Cardiac muscle cell (in vitro differentiated cells and primary cell): ENCODE measurements at places on chromosomes 6 and 20.

DNA sequence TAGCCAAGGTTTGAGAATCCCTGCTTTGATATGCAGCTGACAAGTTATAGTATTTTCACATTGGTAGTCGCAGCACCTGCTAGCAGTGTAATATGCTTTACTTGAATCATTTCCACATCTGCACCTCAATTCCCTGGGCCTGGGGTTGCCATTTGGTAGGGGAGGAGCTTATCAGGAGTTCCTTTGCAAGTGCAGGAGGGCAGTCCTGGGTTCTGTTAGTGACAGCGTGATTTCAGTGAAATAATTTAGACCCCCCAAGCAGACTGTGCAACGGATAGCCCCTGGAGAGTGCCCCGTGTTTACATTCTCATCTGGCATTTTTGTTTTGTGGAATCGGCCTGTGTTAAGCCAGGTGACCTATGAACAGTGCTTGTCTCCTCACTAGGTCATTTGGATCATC is 6.0 kb downstream of the RAB5IF start:
- DNase-seq: no peak

GRCh38 chr6:80179695-80180094 is 73.2 kb downstream of the BCKDHB start:
- DNase-seq: no peak

DNA sequence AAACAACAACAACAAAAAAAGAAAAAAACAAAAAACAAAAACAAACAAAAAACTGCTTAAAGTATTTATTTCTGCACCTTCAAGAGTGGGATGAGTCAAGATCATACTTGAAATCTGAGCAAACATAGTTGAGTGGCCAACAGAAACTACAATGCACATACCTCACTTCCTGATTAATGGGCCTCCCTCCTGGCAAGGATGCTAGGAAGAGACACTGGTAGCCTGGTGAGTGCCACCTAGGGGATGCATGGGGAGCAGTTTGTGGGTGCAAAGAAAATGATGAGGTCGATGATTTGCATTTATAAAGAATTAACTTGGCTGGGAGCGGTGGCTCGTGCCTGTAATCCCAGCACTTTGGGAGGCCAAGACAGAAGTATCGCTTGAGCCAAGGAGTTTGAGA is 808.1 kb downstream of the MAFB start:
- DNase-seq: peak; percentile 11

- peak; percentile 82 for DNase-seq
Observed at GRCh38 chr6:128209771-128210170, 308.9 kb upstream of the THEMIS start.

- no peak for DNase-seq
Observed at GRCh38 chr6:135604035-135604860, 106.7 kb upstream of the AHI1 start.

GRCh38 chr20:10565922-10566897 is 107.6 kb downstream of the JAG1 start:
- DNase-seq: peak; percentile 63

DNA sequence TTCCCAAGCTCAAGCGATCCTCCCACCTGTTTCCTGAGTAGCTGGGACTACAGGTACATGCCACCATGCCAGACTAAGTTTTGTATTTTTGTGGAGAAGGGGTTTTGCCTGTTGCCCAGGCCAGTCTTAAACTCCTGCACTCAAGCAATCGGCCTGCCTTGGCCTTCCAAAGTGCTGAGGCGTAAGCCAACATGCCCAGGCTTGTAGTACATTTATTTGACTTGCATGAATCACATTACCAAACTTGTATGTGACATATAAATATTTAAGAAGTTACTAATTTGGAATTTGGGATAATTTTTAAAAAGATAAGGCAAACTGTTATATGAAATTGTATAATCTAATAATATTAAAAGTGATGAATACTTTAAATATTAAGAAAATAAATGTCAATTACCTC is 157.6 kb downstream of the MCHR2 start:
- no peak for DNase-seq

DNA sequence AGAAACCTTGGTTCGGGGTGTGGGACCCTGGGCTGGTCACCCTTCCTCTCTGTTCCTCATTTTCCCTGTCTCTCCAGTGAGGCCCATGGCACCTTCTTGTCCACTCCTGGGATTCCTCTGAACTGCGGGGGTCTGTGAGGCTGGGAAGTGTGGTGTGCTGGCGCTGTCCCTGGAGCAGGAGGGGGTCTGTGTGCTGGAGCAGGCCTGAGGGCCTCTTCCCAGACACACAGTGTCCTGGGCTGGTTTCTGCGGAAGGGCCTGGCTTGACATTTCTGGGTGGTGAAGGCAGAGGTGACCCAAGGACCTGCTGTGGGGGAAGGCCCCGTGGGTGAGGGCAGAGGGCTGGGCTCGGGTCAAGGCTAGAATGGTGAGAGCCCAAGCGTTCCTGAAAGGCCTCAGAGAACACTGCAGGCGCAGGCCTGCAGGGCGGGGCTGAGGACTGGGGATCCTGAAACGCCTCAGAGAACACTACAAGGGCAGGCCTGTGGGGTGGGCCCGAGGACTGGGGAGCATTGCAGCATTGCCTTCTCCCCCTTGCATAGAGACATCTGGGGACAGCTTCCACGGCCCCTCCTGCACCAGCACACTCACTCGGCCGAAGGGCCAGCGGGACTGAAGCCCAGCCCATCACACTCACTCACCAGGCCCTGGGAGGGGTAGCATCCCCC is 10.6 kb upstream of the BAK1 start:
- DNase-seq: no peak

GRCh38 chr6:118744261-118744941 is 93.0 kb upstream of the CEP85L start:
- DNase-seq: peak; percentile 14
